Inflammatory macrophage treated with lipopolysaccharide for 1 hour (primary cell): ENCODE measurements at places on chromosomes 12 and 14.

DNA sequence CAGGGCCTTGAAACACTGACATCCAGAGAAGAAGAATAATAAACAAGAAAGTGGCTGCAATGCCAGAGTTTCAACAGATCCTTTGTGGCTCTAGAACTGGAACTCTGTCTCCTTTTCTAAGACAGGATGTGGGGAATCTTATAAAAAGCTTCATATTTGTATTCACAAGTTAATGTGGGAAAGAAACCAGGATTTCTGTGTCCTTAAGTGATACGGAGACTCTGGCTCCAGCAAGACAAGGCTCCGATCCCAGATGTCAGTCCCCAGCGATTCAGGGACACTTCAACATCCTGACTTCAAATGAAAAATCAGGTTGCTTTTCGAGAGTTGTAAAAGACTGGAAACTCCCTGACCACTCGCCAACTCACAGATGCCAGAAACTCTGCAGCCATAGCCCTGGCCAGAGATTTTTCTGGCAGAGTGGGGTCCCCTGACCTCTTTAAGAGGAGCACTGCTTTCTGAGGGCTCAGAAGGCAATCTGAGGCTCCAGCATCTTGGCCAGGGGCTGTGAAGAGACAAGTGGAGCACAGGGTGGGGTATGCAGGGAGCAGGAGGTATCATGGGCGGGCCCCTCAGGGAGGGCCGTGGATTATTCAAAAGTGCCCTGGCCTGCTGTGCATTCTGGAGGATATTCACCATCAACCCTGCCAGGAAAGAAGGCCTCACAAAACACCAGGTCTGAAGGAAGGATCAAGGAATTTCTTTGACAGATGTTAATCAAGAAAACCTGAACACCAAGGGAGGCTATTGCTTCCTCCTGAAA is 53.3 kb downstream of the TMX1 start:
- no peak for DNase-seq

DNA sequence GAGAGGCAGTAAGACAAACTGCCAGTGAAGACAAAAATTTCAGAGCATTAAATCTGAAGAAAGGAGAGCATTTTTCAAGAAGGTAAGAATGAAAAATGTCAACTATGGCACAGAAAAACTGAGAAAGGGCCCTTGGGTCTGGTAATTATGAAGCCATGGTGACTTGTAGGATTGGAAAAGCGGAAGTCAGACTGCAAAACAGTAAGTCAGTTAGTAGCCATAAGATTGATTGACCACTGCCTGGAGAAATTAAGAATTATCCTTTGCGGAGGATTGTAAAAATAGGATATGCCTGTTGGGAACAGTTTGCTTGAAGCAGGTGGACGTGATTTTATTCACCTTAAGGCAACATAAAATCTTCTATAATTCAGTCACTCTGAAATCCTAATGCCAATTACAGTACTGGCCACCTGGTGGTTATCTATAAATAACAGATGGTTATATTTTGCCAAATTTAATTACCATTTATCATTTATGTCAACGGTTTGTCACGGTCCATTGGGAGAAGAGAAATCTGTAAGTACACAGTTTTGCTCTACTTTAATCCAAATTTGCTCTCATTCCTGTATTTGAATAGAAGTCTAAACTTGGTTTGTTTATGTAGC is 127.1 kb upstream of the CNTN1 start:
- no peak for DNase-seq

GRCh38 chr12:105860561-105861207 is 278.1 kb downstream of the NUAK1 start:
- DNase-seq: no peak

- no peak for DNase-seq
These were observed 6.5 kb downstream of the KRT5 start for GRCh38 chr12:52513736-52514135.

DNA sequence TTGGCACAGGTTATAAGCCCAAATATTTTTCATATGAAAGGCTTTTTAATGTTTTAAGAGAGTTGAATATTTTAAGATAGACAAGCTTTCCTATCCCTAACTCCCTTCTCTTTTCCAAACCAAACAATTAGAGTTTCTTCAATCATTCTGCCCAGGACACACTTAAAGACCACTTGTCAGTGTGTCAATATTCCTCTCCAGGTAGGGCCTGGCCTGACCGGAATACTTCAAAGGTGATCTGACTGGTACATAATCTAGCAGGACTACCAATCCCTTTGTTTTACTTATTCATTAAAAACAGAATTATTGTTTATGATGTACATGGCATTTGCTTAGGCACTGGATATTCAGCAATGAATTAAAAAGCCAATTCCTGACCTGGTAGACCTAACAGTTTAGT is 24.2 kb upstream of the SNRPF start:
- no peak for DNase-seq

DNA sequence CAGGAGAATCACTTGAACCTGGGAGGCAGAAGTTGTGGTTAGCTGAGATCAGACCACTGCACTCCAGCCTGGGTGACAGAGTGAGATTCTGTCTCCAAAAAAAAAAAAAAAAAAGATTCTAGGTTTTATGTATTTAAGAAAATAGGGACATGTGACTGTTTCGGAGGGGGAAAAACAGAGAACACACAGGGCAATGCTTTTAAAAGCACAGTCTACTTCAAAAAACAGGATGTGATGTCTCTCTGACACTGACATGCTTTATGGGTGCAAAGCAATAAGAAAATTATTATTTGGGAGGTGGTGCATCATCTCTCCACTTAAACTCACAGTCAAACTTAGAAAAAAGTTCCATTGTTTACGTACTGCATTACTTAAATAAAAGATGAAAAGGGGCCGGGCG is 28.7 kb downstream of the CLIP1 start:
- no peak for DNase-seq

GRCh38 chr14:31297701-31298344 is 90.2 kb upstream of the HECTD1 start:
- no peak for DNase-seq

- no peak for DNase-seq
These were observed 30.9 kb downstream of the NT5DC3 start for GRCh38 chr12:103810111-103810510.

DNA sequence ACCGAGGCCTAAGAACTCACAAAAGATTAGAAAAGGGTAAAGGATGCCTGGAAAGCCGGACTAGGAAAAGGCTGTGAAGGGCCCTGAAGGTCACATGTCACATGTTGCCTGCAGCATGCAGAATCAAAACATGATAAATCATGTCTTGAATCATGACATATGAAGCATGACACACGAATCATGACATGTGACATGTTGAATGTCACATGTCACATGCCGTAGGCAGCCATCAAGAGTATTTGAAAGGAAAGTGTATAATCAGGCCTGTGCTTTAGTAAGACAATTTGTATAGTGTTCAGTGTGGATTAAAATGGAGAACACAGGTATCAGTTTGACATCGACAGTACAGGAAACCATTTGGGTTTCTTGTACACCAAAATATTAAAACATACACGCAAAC is 30.8 kb downstream of the IFNG-AS1 start:
- no peak for DNase-seq
